Activated T-helper 1 cell treated with anti-CD3 and anti-CD28 coated beads, Interleukin-12 subunit alpha, Interleukin-12 subunit beta, Interleukin-2, Interleukin-4 antibody, amounts not matched to agents 30 ng/mL and 10 ng/mL and 1 ng/mL, durations not matched to agents 14 hours and 24 hours and 36 hours (primary cell): ENCODE measurements at places on chromosomes 13 and 19. TPM values are rescaled to one million over a fixed set of nuclear protein-coding genes. Genes with fewer than 3 reads are reported as not detected.

The RFPL4AL1 gene
- total RNA-seq: not detected in 2 replicates

DNA sequence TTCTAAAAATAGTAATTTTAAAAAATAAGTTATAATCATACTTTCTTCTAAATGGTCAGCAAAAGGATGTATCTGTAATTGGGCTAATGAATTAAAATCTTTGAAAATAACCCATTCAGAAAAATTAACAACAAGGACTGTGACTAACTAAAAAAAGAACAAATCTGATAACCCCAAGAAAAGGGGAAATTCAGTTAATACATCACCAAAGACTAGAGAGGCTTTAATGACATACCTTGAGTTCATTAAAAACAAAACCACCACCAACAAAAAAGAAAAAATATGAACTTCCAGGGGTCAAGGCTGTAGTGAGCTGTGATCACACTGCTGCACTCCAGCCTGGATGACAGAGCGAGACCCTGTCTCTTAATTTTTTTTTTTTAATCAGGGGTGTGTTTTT lies 121.8 kb downstream of the TBC1D4 start:
- DNase-seq: no peak
- peaks cover 39% of the 10 kb centered on the region for H3K4me1 ChIP-seq
- H3K27ac ChIP-seq: no peak overlapping the region
- H3K27me3 ChIP-seq: no peaks in the 10 kb centered on the region
- no peaks in the 10 kb centered on the region for H3K36me3 ChIP-seq

DNA sequence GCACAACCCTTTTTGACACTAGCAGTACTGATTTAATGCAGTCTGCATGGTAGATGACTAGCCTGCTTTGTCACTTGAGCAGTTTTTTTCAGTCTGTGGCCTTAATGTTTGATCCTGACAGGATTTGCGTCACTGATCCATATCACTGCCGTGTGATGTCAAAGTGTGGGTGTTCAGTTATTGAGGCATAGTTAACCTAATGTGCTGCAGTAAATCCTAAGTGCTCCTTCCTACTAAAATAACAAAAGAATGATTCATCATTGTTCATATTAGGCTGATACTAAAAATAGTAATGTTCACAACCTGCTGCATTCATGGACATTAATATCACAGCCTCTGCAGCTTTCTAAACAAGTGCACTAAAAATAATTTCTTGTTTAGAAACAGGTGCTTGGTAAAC lies 121.9 kb upstream of the MLNR start:
- H3K36me3 ChIP-seq: peaks cover 7% of the 10 kb centered on the region
- H3K4me3 ChIP-seq: no peak overlapping the region
- H3K27me3 ChIP-seq: no peaks in the 10 kb centered on the region
- no peak for DNase-seq
- peaks cover 18% of the 10 kb centered on the region for H3K4me1 ChIP-seq
- no peak overlapping the region for H3K27ac ChIP-seq

GRCh38 chr13:40176242-40176641 lies 490.2 kb downstream of the FOXO1 start:
- no peak overlapping the region for H3K27ac ChIP-seq
- peaks cover 50% of the 10 kb centered on the region for H3K4me1 ChIP-seq
- DNase-seq: no peak
- peaks cover 4% of the 10 kb centered on the region for H3K36me3 ChIP-seq
- peaks cover 2% of the 10 kb centered on the region for H3K27me3 ChIP-seq

GRCh38 chr19:58563034-58563573 lies 4.7 kb upstream of the UBE2M start:
- H3K36me3 ChIP-seq: peaks cover 11% of the 10 kb centered on the region
- H3K27me3 ChIP-seq: no peaks in the 10 kb centered on the region
- H3K4me3 ChIP-seq: peak overlapping the region; percentile 86
- H3K27ac ChIP-seq: peak overlapping the region; percentile 99
- peaks cover 48% of the 10 kb centered on the region for H3K4me1 ChIP-seq
- DNase-seq: no peak

DNA sequence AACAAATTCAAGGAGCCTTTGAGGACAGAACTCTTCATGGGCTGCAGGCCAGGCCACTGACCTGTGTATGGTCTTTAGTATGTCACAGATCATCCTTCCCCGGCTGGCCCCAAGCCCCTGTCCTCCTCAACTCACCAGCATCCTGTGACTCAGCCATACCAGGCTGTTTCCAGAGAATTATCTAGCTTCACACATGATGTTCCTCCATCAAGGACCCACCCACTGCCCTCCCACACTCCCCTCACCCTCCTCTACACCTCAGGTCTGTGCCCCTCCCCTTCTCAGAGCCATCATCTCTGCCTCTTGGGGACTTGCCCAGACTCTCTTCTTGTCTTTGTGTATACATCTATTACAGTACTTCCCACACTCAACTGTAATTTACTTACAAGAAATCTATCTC lies 14.7 kb downstream of the DCT start:
- H3K4me3 ChIP-seq: no peak overlapping the region
- H3K36me3 ChIP-seq: no peaks in the 10 kb centered on the region
- H3K27me3 ChIP-seq: no peaks in the 10 kb centered on the region
- H3K27ac ChIP-seq: no peak overlapping the region
- H3K4me1 ChIP-seq: no peaks in the 10 kb centered on the region

The CFAP97D2 gene
- not detected in 2 replicates for total RNA-seq
